Renal cortex interstitium (tissue), 15 donors: ENCODE measurements at places on chromosomes 6 and 20.

- DNase-seq = no peak
Observed at GRCh38 chr20:51385646-51386530, 156.6 kb downstream of the NFATC2 start.

DNA sequence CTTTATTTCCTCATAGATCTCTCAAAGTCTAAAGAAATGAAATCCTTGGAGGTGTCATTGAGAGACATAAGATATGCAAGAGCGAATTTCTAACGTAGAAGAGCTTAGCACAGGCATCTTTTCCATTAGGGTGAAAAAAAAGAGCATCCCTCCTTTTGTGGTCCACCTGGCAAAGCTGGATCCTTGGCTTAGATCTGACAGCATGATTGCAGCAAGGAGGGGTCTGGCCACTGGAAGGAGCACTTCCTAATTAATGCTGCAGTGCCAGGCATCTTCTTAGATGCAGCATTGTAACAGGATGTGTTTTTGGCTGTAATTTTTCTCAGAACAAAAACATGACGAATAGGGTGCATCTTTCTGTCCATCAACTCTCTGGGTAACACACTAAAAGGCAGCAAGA lies 60.1 kb upstream of the TFAP2D start:
- no peak for DNase-seq

DNA sequence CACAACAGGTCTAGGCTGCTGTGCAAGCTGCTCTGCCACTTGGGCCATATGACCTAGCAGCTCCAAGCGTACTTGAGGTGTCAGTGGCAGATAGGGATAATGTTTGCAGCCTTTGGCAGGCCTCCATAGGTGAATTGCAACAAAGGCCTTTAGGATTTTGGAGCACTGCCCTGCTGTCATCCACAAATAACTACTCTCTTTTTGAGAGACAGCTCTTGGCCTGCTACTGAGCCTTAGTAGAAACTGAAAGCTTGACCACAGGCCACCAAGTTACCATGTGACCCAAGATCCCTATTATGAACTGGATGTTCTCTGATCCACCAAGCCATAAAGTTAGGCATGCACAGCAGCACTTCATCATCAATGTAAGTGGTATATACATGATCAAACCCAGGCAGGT lies 29.9 kb downstream of the FBXO30 start:
- DNase-seq = no peak

- DNase-seq = no peak
Observed at GRCh38 chr20:34843421-34843820, 18.0 kb upstream of the NCOA6 start.

- DNase-seq = no peak
Observed at GRCh38 chr6:75244063-75244584, 523 bp upstream of the COX7A2 start.

- DNase-seq = no peak
Observed at GRCh38 chr6:32114796-32115195, 5.7 kb upstream of the TNXB start.

DNA sequence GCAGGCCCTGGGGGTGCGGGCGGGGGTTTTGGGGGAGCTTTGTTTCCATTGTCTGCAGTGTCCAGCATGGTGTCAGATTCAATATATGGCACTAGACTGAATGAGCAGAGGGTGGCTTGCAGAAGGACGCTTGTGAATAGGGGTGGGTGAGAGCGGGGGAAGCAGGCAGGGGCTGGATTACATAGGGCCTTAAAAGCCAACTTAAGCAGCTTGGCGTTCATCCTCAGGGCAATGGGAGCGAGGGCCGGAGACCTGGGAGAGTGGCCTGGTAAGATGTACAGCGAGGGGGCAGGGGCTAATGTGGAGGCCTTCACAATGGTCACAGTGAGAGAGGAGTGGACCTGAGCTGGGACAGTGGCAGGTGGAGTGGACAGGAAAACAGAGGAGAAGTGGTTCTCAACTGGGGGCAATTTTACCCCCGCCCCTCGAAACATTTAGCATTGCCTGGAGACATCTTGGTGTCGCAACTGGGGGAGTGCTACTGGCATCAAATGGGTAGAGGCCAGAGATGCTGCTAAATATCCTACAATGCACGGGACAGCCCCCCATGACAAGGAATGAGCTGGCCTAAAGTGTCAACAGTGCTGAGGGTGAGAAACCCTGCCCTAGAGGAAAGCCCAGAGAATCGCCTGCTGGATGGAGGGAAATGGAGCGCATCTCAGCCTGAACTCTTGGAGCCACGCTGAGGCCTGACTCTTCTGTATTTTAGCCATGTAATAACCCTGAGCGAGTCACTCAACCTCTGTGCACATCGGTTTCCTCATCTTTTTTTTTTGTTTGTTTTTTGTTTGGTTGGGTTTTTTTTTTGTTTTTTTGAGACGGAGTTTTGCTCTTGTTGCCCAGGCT lies 15.1 kb upstream of the BAK1 start:
- DNase-seq = no peak

GRCh38 chr6:77011929-77012545 lies 451.3 kb downstream of the HTR1B start:
- no peak for DNase-seq

DNA sequence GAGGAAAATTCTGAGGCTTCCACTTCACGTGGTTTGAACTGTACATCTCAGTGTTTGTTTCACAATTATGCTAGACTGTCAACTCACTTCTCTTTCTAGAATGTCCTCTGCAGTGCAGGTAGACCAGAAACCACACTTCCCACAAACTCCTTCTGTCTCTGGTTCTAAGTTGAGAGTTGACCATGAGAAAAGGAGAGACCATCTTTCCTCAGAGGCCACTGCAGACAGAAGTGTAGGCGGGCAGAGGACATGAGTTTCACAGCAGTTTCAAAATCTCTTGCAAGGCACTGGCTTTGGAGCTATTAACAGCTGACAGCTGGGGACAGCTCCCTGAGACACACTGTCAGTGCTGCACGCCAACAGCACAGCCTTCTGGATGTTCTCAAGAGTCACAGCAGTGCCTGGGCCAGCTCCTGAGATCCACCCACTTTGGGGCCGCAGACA lies 55.4 kb upstream of the MOXD1 start:
- DNase-seq = peak; percentile 36

GRCh38 chr20:37615340-37616109 lies 78.3 kb upstream of the CTNNBL1 start:
- DNase-seq = no peak

DNA sequence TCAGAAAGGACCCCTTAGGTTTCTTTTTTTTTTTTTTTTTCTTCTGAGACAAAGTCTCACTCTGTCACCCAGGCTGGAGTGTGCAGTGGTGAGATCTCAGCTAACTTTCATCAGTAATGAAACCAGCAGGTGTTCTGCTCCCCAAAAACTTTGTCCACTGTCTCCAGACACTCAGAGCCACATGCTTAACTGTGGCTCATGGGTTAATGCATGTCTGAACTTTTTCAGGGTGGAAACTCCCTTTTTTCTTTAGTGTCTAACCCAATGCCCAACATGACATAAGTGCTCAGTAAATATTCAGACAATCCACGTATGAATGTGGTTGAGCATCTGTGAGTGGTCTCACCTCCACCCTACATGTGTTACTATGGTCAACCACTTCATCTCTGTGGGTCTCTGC lies 45.4 kb downstream of the MYB start:
- no peak for DNase-seq

DNA sequence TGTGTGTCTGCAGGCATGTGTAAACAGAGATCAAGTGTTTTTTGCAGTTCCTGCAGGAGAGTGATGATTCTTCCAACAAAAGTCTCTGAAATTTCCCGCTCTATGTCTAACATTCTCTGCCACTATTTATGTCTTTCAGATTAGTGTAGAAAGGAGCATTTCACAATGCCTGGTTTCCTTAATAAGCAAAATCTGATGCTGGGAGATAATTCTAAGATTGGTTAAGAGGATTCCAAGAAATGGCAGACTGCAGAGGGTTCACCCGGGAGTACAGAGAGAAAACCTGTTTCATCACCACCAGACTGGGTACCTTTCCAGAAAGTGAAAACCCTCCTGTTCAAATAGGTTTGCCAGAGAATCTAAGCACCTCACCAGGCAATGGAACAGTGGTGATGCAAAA lies 62.7 kb downstream of the FOXC1 start:
- DNase-seq = no peak
